ENCODE measurements at places on chromosomes 7 and 10.

- DNase-seq, result no peak
Observed at GRCh38 chr10:103605359-103606096, 112.0 kb downstream of the NEURL1 start.

DNA sequence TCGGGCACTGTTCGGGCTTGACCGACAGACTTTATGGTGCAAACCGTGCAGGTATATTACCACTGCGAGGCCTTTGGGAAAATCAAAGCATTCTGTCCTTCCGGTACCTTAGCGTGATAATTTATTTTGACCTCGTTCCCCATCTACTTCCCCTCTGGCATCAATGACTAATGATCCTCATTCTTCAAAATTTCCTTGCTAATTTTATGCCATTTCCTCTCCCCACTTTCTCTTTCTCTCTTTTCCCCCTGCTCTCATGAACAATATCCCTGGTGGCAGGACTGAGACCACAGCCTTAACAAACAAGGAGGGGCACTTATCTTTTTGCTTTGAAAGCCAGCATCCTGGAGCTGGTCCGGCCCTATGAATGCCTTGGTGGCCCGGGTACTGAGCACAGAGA, 210.6 kb downstream of the TCF7L2 start:
- no peak for DNase-seq

DNA sequence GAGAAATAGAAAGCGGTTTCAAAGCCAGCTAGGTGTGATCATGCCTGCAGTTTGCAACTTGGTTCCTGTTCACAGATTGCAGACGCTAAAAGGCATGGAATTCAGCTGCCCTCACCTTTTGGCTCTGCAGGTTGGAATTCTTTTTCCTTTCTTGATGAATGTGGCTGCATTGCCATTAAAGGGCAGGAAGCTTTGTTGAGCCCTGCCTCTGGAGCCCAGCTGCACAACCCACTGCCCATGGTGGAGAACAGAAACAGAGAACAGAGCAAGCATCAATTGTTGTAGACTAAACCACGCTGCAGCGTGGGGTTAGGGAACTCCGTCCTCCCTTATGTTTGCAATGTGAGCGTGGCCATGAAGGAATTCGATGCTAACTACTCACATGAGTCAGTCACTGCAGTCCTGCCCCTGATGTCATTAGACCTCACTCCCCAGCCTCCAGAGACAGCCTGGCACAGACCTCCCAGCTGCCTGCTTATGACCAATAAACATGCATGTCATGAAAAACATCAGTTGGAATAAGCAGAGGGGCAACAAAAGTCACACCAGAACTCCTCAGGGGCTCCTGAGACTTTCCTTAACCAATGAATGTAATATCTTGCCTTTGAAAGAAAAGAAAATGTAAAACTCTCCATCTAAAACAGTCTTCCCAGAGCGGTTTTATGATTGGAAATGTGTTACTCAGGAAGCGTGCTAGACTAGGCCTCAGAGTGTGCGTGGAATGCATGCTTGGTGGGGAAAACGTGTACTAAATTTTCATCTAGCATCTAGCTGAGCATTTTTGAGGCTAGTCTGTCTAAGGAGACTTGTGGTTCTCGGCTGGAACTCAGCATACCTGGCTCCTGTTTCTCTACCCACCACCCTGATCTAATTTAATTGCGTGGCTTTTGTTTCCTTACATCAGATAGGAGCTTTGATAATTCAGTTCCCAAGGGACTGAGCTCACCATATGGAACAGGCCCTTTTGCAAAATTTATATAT, 232.2 kb downstream of the KIAA1217 start:
- DNase-seq, result no peak

- no peak for DNase-seq
Observed at GRCh38 chr10:90738885-90739284, 119.0 kb downstream of the HTR7 start.

DNA sequence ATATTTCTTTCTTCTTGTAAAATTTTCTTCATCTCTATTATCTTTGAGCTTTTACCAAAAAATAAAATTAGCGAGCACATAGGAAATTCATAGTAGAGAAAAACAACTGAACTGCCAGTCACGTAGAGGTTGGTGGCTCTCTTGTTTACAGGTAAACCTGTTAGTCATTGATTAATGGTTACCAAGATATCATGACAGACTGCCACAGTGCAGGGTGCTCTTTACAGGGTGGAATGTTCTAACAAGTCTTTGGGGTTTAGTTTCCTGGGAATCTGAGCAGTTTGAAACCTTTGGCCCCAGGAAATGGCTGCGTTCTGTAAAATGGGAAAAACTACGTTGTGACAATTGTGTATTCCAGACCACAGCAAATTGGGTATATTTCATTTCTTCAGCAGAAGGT, 407.3 kb upstream of the ADARB2 start:
- no peak for DNase-seq

GRCh38 chr7:149104749-149105148, 14.2 kb upstream of the ZNF786 start:
- no peak for DNase-seq

GRCh38 chr10:70939441-70940003, 51.2 kb upstream of the PCBD1 start:
- no peak for DNase-seq

DNA sequence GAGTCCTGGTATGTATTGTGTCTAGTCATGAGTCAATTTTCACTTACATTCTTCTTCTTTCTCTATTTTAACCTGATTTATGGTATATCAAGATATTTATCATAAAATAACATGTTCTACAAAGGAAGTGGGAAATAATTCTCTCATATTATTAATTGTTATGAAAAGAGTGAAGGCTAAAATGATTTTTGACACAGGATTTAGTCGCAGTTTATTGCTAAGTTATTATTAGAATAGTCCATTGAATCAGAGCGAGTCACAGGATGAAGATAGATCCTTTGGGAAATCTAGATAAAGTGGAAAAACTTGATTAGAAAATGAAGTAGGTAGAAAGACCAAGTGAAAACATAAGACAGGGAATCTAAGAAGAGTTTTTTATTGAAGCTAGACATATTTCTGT, 184.3 kb upstream of the DGKB start:
- no peak for DNase-seq

GRCh38 chr7:12494687-12495024, 75.9 kb upstream of the SCIN start:
- DNase-seq, result no peak

DNA sequence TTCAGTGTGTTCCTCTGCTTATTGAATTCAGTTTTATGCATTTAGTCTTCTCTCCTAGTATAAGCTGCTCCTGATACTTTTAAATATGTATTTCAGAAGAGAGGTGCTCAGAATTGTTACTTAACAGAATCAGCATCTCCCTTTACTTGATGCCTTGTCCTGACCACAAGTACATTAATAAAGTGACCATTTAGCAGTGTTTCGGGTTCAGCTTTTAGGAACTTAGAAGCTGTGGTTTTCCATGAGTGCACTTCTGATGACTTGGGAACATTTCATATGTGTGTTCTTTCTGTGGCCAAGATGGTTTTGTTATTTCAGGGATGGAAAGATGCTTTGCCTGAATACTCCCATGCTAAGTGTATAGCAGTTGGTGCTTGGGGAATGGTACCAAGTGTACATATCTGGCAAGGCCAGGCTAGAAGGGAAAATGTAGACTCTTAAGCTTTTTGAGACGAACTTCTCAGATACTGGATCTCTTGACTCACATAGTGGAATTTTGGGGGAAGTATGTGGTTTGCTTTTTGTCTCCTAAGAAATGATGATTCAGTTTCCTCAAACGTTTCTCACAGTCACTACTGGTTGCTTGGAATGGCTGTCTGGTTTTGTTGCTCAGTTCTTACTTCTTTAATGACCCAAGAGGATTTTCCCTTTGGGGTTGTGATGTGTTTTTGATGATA, 17.2 kb downstream of the SGPL1 start:
- no peak for DNase-seq

DNA sequence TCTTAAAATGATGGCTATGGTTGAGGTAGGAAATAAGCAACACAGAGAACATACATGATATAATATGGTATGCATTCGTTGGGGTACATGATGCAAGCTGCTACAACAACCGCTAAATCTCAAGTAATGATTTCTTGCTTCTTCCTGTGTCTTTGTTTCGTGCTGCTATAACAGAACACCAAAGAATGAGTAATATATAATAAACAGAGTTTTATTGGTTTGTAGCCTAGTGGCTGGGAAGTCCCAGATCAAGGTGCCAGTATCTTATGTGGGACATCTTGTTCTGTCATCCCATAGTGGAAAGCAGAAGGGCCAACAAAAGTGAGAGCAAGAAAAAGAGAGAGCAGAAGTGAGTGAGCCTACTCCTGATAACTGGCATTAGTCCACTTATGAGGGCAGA, 689.7 kb downstream of the SUGCT start:
- no peak for DNase-seq

GRCh38 chr10:32692174-32692573, 246.2 kb downstream of the CCDC7 start:
- no peak for DNase-seq

GRCh38 chr7:127708201-127708600, 56.2 kb downstream of the SND1 start:
- DNase-seq, result no peak

GRCh38 chr7:134632937-134633540, 13.6 kb upstream of the BPGM start:
- no peak for DNase-seq

DNA sequence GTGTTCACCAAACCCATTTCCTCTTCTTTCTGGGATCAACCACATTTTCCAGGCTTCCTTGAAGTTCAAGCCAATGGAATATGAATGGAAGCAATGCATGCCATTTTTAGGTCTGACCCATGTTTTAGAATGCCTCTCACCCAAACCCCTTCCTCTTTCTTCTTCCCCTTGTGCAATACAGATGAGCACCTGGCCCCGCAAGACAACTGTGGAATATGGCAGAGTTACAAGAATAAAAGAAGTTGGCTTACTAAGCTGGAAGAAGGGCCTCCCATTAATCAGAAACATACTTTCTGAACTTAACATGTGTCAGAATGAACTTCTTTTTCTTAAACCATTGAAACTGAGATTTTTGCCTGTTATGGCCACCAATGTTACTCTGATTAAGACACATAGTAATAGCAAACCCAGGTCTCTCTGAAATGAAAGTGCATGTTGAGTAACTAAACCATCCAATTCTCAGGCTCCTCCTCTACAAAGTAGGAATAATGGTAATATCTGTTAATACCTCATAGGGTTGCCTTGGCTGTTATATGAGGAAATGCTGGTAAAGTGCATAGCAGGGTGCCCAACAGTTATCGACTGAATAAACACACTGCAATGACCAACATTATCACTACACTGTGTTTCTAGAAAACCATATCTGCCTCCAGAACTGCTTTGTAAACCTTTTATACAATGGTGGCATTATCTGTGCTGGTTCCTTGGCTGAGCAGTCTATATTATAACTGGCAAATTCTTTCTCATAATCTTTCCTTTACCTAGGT, 382.2 kb upstream of the NRP1 start:
- DNase-seq, result no peak

DNA sequence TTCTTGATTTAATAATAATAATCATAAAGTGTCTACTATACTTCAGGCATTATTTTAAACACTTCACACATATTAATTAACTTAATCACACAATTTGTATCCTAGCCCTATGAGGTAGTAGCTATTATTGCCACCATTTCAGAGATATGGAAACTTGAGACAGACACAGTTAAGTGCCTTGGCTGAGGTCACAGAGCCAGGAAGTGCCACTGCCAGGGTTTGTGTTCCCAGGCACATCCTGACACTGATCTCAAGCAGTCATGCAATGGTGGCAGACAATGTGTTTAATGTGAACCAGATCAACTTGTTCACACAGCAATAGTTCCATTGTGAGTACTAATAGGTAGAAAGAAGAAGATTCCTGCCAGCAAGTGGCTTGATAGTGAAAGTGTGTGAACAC, 666.0 kb downstream of the SUGCT start:
- DNase-seq, result no peak

DNA sequence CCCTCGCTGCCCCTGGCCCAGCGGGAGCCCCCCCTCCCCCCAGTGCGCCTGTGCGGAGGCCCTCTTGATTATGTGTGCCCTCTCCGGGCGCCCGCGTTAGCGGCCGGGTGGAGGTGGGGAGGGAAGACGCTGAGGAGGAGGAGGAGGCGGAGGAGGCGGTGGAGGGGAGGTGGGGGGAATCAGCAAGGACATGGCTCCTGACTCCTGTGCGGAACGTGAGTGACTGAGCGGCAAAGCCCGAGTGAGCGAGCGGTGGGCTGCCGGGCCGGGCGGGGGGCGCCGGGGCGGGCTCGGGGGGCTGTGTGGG, 201 bp downstream of the MLLT10 start:
- no peak for DNase-seq

GRCh38 chr7:26937939-26938623, 73.7 kb upstream of the SKAP2 start:
- DNase-seq, result no peak

- DNase-seq, result no peak
Observed at GRCh38 chr7:1647961-1648672, 22.0 kb upstream of the ELFN1 start.

GRCh38 chr10:30719832-30720231, 90.3 kb upstream of the LYZL2 start:
- no peak for DNase-seq

DNA sequence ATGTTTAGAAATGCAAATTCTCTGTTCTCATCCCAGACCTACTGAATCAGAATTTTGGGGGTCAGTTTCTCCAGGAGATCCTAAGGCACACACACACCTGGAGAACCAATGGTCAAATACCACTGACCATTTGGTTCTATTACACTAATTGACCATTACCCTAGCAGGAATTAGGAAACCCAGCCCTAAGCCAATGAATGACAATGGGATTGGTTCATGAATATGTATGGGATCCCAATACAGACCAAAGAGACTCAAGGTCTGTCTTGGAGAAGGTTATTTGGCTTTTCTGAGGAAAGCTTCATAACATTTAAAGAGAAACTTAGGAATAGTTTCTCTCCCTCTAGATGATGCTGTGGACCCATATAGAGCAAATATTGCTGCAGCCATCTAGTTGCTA, 317.0 kb downstream of the BMPER start:
- no peak for DNase-seq

GRCh38 chr10:22670788-22671187, 43.6 kb downstream of the PIP4K2A start:
- no peak for DNase-seq

DNA sequence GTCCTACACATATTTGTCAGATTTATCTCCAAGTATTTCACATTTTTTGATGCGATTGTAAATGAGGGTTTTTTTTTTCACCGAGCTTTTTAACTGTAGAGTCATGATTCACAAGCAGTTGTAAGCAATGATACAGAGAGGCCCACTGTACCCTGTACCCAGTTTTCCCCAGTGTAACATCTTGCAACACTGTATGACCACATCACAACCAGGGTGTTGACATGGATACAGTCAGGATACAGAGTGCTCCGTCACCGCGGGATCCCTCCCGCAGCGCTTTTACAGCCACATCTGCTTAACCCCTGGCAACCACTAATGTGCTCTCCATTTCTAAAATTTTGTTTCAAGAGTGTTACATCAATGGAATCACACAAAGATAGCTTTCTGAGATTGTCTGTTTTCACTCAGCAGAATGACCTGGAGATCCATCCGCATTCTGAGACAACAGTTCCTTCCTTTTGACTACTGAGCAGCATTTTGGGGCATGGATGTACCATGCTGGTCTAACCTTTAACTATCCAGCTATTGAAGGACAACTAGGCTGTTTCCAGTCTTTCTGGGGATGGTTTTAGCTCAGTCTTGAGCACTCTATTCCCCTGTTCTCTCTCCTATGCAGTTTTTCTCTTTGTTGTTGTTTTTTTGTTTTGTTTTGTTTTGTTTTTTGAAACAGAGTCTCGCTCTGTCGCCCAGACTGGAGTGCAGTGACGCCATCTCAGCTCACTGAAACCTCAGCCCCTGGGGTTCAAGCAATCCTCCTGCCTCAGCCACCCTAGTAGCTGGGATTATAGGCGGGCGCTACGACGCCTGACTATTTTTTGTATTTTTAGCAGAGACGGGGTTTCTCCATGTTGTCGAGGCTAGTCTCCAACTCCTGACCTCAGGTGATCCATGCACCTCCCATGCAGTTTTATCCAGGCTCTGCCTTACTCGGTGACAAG, 25.9 kb downstream of the GPRIN2 start:
- no peak for DNase-seq
